ENCODE measurements at places on chromosomes 6 and 20.
A peak's percentile ranks its signal among the peaks of the same experiment; 100 is the strongest.

GRCh38 chr6:55819811-55820210, 55.6 kb downstream of the BMP5 start:
- DNase-seq: no peak

- no peak for DNase-seq
These were observed 8.8 kb downstream of the GNL1 start for GRCh38 chr6:30547454-30547853.

DNA sequence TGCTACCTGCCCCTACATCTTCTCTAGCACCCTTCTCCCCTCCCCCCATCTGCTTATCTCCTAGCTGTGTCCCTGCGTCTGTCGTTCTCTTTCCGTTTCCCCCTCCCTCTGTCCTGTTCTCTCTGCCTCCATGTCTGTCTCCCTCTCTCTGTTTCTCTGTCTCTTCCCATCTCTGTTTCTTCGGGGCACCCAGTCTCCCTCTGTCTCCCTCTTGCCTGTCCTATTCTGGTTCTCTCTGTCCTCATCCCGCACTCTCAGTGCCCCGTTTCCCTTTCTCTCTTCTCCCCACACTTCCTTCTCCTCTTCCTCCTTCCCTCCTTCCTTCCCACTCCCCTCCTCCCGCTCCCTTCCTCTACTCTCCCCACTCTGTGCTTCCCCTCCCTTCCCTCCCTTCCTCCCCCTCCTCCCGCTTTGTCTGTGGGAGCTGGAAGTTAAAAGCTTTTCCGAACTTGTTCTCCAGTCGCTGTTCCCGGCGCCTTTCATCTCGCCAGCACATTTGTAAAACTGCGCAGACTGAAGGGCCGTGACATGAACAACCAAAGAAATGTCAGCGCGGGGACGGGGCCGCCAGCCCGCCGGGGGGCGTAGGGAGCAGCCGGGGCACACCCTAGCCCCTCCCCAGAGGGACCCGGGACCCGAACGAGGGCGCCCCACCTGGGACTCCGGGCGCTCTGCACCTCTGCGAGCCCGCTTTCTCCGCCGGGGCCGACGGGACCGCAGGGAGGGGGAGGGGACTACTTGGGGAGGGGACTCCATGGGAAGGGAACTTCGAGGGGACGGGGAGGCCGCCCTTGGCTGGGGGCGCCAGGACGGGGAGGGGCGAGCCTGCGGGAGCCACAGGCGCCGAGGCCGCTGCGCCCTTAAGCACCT, 4.0 kb upstream of the CDH22 start:
- no peak for DNase-seq

- DNase-seq: no peak
These were observed 34.3 kb upstream of the PRIM2 start for GRCh38 chr6:57283106-57283505.

DNA sequence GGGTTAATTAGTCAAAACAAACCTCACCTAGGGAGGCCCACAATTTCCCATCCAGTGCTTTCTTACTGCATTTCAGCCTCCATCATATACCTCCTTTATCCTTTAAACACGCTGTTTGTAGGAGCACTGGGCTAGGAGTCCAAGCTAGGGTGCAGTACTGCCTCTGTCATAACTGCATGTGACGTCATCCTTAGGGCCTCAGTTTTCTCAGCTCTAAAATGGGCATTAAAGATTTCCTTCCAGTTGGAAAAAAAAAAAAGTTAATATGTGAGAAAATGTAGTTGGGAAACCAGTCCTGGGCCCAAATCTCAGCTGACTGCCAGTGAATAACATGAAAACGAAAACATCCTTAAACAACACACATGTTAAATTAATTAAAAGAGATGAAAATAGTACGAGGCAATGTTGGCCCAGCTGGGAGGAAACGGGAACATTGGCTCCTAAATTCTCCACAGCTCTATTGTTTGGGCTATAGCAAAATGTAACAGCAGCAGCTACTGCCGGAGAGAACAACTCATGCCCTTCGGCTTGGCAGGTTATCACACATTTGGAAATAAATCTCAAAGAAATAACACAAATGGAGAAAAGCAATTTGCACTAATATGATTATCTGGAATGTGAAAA, 79.9 kb upstream of the CCDC167 start:
- DNase-seq: no peak

DNA sequence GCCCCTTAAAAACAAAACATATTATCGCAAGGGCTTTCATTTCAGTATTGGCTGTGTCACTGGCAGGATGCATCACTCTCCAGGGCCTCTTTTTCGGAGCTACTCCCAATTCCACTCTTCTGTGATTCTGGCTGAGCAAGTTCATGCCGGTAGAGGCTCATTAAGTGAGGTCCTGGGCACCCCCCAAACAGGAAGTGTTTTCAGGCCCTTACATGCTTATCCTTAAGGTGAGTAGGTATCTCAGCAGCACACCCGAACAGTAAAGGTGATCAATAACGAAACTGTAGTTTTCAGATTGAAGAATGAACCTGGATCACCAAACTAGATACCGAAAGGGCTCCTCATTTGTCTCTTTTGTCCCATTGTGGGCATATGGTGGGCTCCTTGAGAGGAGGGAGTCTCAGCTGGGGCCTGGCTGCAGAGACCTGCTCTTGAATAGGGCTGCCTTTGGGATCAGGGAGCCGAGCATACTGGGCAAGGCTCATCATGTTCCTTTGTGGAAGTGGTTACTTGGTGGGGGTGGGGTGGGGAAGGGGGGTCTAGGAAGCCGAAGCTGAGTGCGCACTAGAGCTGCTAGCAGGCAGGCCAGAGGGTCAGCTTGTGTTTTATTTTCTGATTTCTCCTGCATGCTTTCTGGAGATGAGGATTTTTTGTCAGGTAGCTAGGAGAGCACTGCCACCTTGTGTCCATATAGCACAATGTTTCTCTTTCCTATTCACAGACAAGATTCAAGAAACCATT, 65.2 kb downstream of the CDS2 start:
- DNase-seq: peak; percentile 83

DNA sequence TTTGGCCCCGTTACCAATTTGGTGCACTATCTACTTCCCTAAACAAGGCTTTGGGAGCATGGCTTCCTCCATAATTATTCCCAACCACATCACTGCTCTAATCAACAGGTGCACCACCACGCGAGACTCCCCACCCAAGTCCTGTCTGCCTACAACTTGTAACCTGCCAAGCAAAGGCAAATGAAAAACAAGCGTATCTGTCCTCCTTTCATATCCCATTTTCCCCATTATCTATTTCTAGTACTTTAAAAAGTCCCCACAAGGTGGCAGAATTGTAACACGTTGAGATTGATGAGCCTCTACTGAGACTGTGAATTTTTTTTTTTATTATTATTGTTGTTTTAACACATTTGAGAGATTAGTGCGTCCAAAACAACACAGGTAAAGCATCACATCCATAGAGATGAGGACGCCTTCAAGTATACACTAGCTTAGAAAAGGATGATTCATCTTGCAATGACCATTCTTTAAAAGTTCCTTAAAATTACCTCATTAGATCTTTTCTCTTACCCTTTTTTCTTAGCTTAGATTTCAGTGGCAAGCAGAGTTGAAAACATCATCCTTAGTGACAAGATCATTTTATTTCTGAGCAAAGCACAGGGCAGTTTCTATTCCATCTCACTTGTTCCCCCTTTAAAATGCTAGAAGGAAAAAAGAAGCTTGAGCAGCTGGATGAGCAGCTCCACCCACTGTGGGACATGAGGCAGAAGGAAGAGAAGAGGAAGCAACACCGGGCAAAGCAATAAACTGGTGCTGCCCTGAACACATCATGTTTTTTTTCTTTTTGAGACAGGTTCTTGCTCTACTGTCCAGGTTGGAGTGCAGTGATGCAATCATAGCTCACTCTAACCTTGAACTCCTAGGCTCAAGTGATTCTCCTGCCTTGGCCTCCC, 210.8 kb downstream of the ARHGAP18 start:
- DNase-seq: peak; percentile 78

GRCh38 chr20:49367113-49367512, 89.3 kb upstream of the ZNFX1 start:
- DNase-seq: no peak

- peak; percentile 52 for DNase-seq
These were observed 28.1 kb downstream of the RIPOR3 start for GRCh38 chr20:50663095-50663821.

- DNase-seq: no peak
These were observed 220.2 kb upstream of the EXOC2 start for GRCh38 chr6:912871-913835.

DNA sequence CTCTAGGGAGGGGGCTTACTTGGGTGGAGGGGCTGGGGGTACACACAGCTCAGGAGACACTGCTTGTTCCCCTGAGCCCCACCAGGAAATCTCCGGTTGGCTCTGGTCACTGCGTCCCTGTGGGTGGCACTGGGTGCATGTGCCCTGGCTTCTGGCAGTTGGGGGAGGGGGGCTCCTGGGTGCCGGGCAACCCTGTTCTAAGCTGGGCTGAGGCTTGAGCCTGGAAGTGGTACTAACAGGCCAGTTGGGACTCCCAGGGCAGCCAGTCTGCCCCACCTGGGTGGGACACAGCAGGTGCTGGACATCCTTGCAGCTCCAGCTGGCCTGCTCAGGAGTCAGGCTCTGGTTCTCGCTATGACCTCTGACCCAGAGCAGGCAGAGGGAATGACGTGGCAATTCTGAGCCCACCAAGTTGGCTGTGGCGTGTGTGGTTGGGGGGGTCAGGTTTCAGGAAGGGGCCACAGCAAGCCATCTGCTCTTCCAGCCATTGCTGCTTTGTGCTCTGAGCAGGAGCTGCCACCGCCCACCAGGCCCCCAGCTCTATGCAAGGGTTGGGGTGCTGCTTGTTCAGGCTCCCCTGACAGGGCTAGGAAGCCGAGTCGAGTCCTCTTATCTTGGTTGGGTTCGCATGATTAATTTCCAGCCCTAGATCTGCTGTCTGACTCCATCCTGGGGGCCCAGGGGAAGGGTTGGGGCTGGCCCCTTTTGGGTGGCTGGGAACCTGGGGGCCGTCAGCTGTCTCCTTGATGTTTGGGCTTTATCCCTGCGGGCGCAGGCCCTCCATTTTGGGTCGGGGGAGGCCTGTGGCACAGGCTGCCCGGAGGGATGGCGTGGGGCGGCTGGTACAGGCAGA, 590 bp downstream of the C20orf204 start:
- DNase-seq: no peak

DNA sequence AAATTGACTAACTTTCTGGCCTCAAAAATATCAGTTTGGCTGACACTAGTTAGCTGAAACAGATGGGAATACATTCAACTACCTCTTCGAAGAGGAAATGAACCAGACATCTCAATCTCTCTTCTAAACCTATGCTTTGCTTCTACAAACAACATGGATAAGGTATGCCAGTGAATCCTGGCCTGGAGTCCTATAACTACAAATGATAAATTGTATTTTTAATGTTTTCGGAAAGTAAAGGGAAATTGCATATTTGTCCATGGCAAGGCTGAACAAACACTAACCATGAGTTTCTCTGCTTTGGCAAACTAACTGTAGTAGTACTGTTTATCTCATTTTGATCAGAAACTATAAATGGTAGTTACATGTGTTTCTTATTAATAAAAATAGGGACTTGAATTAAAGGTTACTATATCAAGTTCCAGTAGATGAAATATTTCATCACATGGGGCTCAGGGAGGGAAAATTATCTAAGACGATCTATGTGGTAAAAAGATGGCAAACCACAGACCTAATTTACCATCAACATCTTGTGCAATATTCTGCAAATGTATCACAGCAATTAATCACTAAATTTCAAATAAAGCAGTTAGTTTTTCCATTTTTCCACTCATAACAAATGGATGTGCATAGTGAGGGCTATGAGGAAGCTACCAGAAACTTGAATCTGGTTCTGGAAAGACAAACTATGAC, 76.8 kb downstream of the COL12A1 start:
- no peak for DNase-seq

GRCh38 chr6:15616261-15616660, 46.6 kb downstream of the DTNBP1 start:
- no peak for DNase-seq

- DNase-seq: no peak
These were observed 887 bp upstream of the NSFL1C start for GRCh38 chr20:1467355-1468116.
